ENCODE measurements at places on chromosomes 3 and 15.

- DNase-seq, result no peak
Measured at GRCh38 chr3:120370463-120370862, 21.3 kb upstream of the LRRC58 start.

- DNase-seq, result no peak
Measured at GRCh38 chr3:115655761-115656282, 32.5 kb downstream of the GAP43 start.

- no peak for DNase-seq
Measured at GRCh38 chr3:169044331-169045113, 619.0 kb downstream of the MECOM start.

GRCh38 chr3:98967758-98968157, 66.3 kb upstream of the DCBLD2 start:
- no peak for DNase-seq

GRCh38 chr3:172078721-172079120, 39.3 kb downstream of the FNDC3B start:
- no peak for DNase-seq

DNA sequence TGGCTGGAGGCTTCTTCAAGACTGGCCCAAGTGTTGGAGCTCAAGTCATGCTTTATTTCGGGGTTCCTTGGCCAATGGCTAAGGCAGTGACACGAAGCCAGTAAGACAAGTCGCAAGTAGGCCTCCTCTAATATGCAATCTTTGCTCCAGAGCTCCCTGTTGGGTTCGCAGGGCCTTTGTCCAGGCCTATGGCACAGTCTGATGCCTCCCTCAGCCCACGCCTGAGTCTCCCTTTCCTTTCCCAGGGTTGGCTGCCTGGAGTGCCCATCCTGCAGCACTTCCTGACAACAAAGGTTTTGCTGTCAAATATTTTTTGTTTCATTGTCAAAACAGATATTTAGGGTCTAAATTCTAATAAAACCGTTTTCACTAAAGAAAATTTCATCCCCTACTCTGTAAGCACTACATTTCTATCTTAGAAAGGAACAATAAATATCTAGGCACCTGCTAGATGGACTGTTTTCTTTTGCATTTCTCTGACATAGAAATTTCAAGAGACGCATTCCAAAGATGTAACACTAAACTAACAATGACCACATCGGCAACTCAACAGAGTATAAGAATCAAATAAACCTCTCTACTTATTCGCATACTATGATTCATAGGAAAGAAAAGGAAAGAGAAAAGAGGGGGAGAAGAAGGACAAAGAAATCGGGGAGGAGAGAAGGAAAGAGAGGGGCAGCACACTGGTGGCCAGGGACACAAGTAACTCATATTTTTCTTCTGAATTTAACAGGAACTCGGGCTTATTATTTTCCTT, 393.1 kb upstream of the ATP11B start:
- DNase-seq, result no peak

GRCh38 chr3:110542552-110543150, 529.0 kb upstream of the NECTIN3 start:
- no peak for DNase-seq

DNA sequence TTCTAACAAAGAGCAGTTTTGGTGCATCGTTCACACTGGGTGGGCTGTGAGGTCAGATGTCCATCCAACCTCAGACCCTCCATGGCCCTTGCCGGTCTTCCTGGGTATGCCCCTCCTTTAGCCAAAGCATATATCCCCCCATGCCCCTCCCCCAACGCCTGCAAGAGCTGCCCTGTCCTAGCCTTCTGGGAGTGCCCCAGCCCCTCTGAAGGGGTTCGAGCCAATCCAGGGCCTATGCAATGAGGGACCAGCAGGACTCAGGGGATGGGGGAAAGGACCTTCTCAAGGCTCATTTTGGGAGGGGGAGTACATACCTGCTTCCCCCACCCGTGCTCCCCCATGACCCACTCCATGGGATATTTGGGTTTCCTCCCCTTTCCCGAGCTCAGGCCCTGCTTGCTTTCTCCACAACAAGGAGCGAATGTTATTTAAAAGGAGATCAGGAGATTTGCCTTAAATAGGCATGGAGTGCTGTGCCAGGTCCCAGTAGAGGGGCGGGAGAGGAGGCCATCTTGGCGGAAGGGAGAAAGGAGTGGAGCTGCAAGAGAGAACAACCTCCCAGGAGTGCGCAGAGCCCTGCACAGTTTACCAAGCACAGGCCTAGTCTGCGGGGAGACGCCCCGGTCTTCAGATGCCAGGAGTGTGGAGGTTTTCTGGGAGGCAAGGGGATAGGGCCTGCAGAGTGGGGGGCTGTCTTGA, 18.2 kb downstream of the PIF1 start:
- DNase-seq, result no peak

DNA sequence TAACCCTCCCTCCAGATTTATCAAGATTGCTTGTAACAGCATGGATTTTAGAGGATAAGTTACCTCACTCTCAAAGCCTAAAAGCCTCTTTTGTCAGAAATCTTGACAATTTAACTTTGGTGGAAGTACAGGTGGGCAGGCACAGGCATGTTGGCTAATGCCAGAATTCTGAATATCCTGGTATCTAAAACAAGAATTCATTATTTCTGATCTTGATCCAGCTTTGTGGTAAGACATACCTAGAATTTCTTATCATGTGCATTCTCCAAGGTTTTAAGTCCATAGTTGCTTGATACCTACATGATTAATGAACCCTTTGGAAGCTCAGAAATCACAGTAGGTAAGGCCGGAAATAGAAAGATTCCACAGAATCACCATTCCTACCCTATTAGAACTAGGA, 109.9 kb upstream of the TTC14 start:
- DNase-seq, result no peak

DNA sequence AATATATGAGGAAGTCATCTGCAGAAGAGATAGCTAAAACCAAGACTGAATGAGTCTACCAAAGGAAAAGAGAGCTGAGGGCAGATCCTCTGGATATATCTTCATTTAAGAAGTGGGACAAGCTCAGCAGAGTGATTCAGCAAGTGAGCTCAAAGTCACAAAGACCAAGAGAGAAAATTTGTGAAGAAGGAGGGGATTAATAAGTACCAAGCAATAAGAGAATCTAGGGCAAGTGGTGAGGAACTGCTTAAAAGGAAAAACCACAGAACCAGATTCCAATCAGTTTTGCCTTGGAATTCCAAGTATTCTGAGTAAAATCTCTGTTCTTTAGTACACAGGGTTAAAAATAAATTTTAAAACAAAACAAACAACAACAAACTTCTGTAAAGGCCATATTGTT, 3.6 kb downstream of the EHHADH start:
- no peak for DNase-seq

GRCh38 chr3:133282236-133282635, 117.6 kb upstream of the BFSP2 start:
- no peak for DNase-seq

DNA sequence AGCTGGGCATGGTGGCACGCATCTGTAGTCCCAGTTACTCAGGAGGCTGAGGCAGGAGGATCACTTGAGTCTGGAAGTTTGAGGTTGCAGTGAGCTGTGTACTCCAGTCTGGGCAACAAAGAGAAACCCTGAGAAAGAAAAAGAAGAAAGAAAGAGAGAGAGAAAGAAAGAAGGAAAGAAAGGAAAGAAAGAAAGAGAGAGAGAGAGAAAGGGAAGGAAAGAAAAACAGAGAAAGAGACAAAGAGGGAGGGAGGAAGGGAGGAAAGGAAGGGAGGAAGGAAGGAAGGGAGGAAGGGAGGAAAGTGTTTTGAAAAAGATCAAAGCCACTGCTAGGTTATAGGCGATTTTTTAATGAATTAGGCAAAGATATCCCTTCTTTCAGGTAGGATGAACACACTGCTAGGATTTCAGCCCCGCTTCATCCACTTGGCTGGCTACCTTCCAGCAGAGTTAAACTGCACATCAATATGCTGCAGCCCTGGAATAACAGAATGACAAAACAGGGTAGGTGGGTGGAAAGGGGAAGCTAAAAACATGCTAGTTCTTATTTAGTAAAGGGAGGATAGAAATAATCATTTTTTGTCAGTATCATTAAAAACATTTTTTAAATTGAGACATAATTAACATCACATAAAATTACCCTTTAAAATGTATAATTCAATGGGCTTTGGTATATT, 12.8 kb upstream of the PPARG start:
- DNase-seq, result no peak

DNA sequence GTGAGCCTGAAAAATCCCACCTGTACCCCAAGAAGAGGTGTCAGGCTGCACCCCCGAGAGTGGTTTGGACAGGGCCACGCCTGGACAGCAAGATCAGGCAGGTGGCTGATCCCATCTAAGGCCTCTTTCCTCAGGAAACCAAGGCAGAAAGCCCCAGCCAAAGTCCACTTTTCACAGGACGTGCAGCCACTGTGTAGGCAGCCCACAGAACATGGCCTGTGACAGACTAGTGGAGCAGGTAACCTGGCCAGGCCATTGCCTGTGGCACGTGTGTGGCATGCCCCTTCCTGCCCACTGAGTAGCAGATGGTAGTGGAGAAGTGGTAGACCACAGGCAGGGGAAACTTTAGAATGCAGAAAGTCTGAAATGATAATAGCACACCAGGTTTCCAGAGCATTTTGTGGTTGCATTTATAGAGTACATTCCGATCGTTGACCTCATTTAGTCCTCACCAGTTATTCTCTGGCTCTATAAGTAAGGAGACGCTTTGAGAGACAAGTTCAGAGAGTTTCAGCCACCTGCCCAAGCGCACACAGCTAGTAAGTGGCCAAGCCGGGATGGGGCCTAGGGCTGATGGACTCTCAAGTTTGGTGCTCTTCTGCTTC, 68.7 kb downstream of the AAGAB start:
- DNase-seq, result no peak

DNA sequence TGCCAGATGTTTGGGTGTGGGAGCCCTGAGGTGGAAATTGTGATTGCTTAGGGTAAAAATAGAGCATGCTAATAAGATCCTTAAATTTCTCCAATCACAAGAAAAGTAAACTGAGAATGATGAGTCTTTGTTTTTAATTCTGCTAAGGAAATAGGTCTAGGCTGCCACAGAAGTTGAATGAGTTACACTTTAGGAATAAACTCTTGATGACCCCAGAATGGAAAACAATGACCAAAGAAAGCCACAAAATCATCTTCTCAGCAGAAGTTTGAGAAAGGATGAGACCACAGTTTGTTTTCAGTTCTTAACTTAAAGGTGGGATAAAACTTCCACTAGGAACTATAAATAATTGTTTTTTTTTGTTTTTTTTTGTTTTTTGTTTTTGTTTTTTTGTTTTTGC, 164.6 kb upstream of the BCL6 start:
- DNase-seq, result no peak

DNA sequence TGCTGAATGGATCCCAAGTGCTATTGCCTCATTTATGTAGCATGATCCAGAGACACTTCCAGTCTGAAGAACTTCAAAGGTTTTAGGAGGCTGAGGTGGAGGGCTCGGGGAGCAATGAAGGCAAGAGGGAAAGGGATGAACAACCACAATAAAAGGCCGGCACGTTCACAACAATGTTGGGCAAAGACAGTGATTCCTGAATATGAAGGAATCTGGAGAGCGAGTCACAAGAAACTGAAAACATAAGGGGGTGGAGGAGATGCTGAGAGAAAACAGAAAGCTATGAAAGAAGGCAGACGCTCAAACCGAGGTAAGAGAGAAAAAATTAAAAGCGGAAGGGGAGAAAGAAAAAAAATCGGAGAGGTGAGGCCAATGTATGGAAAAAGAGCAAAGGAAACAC, 120.1 kb downstream of the GREM1 start:
- no peak for DNase-seq

DNA sequence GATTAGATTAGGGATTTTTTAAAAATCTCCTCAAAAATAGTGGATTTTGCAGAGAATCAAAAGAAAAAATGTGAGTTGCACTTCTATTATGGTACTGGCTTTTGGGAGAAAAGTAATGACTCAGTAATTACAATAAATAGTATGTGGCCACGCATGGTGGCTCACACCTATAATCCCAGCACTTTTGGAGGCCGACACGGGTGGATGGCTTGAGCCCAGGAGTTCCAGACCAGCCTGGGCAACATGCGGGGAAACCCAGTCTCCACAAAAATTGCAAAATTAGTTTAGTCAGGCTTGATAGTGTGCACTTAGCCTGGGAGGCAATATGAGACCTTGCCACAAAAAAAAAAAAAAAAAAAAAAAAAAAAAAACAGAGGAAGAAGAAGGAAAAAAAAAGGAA, 1098.2 kb downstream of the ZPLD1 start:
- no peak for DNase-seq

DNA sequence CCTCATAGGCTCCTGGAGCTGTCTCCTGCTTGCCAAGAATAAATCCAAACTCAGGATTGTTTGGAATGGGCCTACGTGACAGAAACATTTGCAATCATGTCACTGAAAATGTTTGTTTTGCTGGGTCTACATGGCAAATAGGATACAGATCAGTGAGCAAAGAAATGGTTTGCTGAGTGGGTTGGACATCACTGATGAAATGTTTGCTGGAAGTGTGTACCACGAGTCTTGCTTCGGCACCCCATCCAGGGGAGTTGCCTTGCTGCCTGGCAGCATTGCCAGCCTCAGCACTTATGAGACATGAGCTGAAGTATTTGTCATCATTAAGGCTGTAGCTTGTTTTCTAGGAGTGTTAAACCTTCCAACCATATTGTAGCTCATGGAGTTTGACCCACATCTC, 213.3 kb upstream of the CFAP20DC start:
- no peak for DNase-seq

DNA sequence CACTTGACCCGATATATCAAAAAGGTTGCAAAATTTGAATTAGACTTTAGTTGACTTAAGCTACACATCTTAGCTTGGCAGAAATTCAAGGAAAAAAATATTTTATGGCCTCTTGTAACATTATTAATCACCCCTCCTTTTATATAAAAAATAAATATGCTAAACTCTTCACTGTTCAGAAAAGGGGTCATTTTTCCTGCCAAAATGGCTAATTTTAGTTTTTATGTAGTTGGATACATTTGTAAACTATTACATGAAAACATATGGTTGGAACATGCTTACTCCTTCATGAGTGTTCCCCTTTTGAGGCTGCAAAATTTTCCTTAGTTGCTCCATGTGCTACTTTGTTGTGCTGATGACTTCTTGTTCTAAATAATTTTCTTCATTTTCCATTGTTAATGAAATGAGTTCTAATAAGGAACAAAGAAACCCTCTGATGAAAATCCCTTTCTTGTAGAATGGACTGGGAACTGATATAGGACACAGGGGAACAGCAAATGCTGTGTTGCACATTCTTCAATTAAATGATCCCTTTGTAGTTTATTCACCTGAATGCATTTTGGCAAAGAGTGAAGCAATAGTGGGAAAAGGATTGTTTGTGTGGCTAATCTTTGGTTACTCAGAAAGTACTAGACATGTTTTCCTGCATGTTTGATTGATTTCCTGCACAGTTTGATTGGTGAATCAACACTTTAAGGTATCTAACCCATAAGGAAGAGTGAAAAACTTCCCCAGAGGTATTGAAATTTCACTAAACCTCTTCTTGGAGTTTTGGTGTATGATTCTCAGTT, 349.3 kb downstream of the TIGIT start:
- DNase-seq, result no peak

- DNase-seq, result no peak
Measured at GRCh38 chr15:79455361-79455760, 23.2 kb downstream of the MINAR1 start.

- no peak for DNase-seq
Measured at GRCh38 chr3:197292083-197292646, 6.2 kb downstream of the DLG1 start.

DNA sequence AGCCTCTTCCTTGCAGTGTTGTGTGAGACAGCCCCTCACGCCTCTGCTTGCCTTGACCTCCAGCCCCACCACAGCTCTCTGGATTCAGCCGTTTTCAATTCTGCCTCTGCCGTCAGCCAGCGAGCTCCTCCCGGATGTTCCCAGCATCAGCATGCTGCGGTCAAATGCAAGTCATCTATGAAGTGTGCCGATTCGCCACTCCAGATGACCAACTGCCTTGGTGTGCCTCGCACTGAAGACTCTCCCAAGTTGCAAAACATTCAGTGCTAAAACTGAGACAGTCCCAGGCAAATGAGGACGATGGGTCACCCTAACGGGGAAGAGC, 30.6 kb upstream of the RASA2 start:
- DNase-seq, result no peak

All from NB4 (cell line).